ENCODE measurements at places on chromosomes 12 and 14. TPM values are rescaled to one million over a fixed set of nuclear protein-coding genes. Genes with fewer than 3 reads are reported as not detected.

SERPINA12 gene
- total RNA-seq = not detected

VWF gene
- total RNA-seq = 331 TPM

ENDOU gene
- total RNA-seq = 0.55 TPM

FLVCR2 gene
- total RNA-seq = 5.5 TPM

Data from right atrium auricular region (tissue), 2 donors.